Pancreas (tissue), 10 donors: ENCODE measurements at places on chromosomes 7 and 10. TPM values are rescaled to one million over a fixed set of nuclear protein-coding genes. Genes with fewer than 3 reads are reported as not detected.

- H3K4me1 ChIP-seq, result no peaks in the 10 kb centered on the region
- H3K27ac ChIP-seq, result no peak overlapping the region
- peaks cover 8% of the 10 kb centered on the region for H3K36me3 ChIP-seq
- DNase-seq, result no peak
- no peaks in the 10 kb centered on the region for H3K27me3 ChIP-seq
Measured at GRCh38 chr10:29555091-29555745, 79.6 kb downstream of the SVIL start.

- no peaks in the 10 kb centered on the region for H3K27me3 ChIP-seq
- no peak overlapping the region for H3K27ac ChIP-seq
- no peak overlapping the region for H3K4me3 ChIP-seq
- DNase-seq, result no peak
- no peaks in the 10 kb centered on the region for H3K4me1 ChIP-seq
- no peaks in the 10 kb centered on the region for H3K36me3 ChIP-seq
Measured at GRCh38 chr10:84267503-84268126, 22.8 kb downstream of the RGR start.

GRCh38 chr10:63217120-63217605 is 84.0 kb downstream of the NRBF2 start:
- H3K4me3 ChIP-seq, result no peak overlapping the region
- no peaks in the 10 kb centered on the region for H3K27me3 ChIP-seq
- H3K27ac ChIP-seq, result no peak overlapping the region
- peaks cover 6% of the 10 kb centered on the region for H3K4me1 ChIP-seq
- no peaks in the 10 kb centered on the region for H3K36me3 ChIP-seq

GRCh38 chr7:118573085-118573484 is 348.6 kb downstream of the ANKRD7 start:
- no peak for DNase-seq
- H3K4me3 ChIP-seq, result no peak overlapping the region
- H3K27me3 ChIP-seq, result no peaks in the 10 kb centered on the region

DNA sequence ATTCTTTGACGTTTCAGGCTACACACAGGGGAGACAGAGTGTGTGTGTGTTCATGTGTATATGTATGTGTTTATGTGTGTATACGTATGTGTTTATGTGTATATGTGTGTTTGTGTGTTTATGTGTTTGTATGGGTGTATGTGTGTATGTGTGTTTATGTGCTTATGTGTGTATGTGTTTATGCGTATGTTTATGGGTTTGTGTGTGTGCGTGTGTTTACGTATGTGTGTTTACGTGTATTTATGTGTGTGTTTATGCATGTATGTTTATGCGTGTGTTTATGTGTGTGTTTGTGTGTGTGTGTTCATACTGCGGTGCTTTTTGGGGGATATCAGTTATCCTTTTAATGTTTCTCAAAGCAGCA is 39.2 kb upstream of the CNPY1 start:
- H3K27ac ChIP-seq, result no peak overlapping the region
- no peaks in the 10 kb centered on the region for H3K36me3 ChIP-seq
- H3K27me3 ChIP-seq, result no peaks in the 10 kb centered on the region

DNA sequence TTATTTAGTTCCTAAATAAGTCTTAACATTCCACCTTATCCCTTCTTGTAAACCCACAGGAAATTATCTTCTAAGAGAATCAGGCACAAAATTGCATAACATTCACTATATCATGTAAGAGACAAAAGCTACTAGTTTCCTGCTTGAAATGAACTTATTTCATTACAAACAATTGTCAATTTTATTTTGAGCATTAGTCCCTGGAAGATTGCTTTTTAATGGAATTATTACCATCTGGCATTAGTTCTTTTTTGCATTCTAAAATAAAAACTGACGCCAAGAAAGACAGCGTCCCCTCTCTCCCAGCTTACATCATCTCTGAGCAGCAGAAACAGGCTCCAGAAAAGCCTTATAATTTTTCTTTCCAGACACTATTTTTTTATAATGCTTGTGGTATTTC is 121.8 kb downstream of the NOC3L start:
- H3K27ac ChIP-seq, result no peak overlapping the region
- no peaks in the 10 kb centered on the region for H3K4me1 ChIP-seq
- H3K4me3 ChIP-seq, result no peak overlapping the region
- DNase-seq, result no peak
- H3K36me3 ChIP-seq, result no peaks in the 10 kb centered on the region

GRCh38 chr7:142789441-142789840 is 18.7 kb downstream of the PRSS2 start:
- no peak overlapping the region for H3K27ac ChIP-seq
- H3K4me3 ChIP-seq, result no peak overlapping the region
- no peaks in the 10 kb centered on the region for H3K4me1 ChIP-seq

DNA sequence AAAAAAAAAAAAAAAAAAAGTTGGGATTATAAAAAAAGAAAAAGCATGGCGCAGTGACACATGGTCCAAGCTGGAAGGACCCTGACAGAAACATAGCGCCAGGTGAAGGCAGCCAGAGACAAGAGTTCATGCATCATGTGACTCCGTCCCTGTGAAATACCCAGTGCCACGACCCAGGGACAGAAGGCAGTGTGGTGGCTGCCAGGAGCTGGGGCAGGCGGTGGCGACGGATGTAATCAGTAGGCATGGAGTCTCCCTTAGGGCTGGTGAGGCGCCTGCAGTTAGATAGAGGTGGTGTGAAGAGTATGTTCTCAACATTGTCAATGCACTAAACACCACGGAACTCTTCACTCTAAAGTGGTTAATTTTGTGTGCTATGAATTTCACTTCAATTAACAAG is 43.9 kb downstream of the STK32C start:
- H3K4me1 ChIP-seq, result no peaks in the 10 kb centered on the region
- no peaks in the 10 kb centered on the region for H3K27me3 ChIP-seq
- DNase-seq, result no peak

DNA sequence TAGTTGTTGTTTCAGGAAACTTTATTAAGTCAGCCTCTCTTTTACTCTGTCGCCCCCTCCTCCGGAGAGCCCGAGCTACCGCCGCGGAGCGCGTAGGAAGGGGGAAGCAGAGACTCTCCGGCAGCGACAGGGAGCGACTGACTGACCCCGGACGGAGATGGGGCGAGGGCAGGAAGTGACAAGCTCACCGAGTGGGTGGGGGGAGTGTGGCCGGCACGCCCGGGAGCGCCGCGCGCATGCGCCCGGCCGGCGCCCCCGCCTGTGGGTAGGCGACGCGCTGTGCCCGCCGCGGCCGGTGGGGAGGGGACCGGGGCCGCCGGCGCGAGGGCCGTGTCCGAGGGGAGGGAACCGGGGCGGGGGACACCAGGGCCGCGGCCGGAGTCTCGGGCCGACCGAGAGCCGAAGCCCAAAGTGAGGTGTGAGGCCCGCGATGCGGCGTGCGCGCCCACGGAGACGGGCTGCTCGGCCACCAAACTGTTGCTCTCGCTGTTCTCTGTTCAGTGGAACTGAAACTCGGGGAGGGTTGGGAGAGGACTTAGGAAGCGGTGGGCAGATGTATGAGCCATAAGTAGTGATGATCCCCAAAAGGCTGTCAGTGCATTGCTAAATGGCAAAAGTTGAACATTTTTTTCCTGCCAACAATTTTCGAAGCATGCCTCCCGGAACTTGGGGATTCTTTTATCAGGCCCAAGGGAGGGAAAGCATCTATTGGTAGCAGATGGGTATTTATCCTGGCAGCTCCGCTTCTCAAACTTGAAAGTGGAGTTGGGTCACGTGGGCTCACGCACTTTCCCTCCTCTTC is at the start of gene ZNF800:
ZNF800 (minus strand) TSS at position 143 of the 802 bp plus-strand sequence. CDS start 1,151 bp downstream, outside the sequence.
- H3K27ac ChIP-seq, result peak within 1 kb of the TSS; percentile 94
- peak within 1 kb of the TSS; percentile 91 for H3K4me3 ChIP-seq
- H3K36me3 ChIP-seq, result no peaks in the 10 kb centered on the region
- no peaks in the 10 kb centered on the region for H3K4me1 ChIP-seq

DNA sequence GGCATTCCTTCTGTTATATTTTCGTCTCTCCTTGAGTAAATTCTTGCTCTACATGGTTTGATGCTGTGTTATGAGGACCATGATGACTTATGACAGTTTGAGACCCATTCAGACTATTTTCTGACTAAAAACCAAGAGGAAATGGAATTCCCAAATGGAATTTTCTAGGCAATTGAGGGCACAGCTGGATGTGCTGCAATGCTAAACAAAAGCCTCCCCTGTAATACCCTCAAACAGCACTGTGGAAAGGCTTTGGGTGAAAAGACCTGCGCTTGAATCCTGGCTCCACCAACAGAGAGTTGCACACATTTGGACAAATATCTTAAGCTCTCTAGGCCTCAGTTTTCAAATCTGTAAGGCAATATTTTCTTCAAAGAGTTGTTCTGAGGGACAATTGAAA is 129.1 kb downstream of the PRKG1 start:
- H3K36me3 ChIP-seq, result no peaks in the 10 kb centered on the region
- no peak overlapping the region for H3K27ac ChIP-seq
- H3K27me3 ChIP-seq, result no peaks in the 10 kb centered on the region

DNA sequence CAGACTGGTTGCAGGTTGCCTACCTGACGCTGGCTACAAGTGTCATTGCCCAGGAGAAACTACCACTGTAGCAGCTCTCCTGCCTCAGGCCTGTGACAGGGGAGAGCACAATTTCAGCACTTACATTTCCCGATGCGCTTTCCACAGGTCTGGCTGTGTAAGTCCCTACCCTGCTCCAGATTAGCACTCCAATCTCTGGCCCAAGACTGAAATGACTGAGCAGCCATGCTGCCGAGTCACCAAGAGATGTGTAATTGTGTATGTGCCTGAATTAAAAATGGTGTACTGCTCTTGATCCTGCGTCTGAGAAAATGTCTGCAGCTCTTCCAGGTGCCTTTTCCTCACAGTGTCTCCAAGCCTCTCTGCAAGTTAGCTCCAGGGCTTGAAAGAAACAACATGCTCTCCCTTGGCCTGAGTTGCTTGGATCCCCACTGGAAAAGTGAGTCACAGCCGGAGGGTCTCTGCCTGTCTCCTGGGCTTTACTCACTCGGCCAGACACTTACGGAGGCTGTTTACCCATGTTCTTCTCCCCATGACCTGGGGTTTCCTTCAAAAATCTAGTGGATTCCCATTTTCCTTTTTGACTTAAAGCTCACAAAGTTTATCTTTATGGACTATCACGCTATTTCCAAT is 1001.7 kb upstream of the KCND2 start:
- H3K36me3 ChIP-seq, result no peaks in the 10 kb centered on the region
- H3K27me3 ChIP-seq, result no peaks in the 10 kb centered on the region
- DNase-seq, result no peak
- H3K4me1 ChIP-seq, result no peaks in the 10 kb centered on the region

GRCh38 chr7:87219545-87220025 is at the start of gene TMEM243:
TSS of gene TMEM243 (minus strand) at chr7:87219732. CDS start at chr7:87219503, 229 bp downstream.
- no peaks in the 10 kb centered on the region for H3K27me3 ChIP-seq
- peaks cover 13% of the 10 kb centered on the region for H3K4me1 ChIP-seq
- H3K27ac ChIP-seq, result peak within 1 kb of the TSS; percentile 56
- peak within 1 kb of the TSS; percentile 59 for H3K4me3 ChIP-seq

DNA sequence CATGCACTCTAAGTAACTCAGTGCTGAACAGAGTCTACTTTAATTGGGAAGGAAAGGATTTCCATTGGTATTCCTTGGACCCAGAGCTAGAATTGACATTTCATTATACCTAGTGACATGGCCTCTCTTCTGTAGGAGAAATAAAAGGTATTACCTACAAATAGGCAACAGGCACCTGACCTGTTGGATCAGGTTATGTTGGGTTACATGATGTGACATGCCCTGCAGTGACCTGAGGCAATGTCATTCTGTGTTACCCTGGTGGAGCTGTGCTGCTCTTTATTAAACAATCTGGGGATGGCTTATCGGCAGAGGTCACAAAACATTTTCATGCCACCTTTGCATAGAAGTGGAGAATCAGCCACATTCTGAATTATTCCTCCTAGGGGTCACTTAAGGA is 427.7 kb downstream of the MDFIC start:
- no peaks in the 10 kb centered on the region for H3K27me3 ChIP-seq
- H3K4me3 ChIP-seq, result no peak overlapping the region
- no peak overlapping the region for H3K27ac ChIP-seq
- H3K36me3 ChIP-seq, result no peaks in the 10 kb centered on the region
- H3K4me1 ChIP-seq, result no peaks in the 10 kb centered on the region

- H3K4me1 ChIP-seq, result no peaks in the 10 kb centered on the region
- no peak overlapping the region for H3K4me3 ChIP-seq
- H3K27ac ChIP-seq, result no peak overlapping the region
- DNase-seq, result no peak
Measured at GRCh38 chr10:127776816-127777215, 39.8 kb downstream of the FOXI2 start.

- H3K36me3 ChIP-seq, result no peaks in the 10 kb centered on the region
- H3K27ac ChIP-seq, result no peak overlapping the region
- H3K27me3 ChIP-seq, result no peaks in the 10 kb centered on the region
- no peak overlapping the region for H3K4me3 ChIP-seq
Measured at GRCh38 chr7:135757719-135758411, 9.3 kb upstream of the FAM180A start.

DNA sequence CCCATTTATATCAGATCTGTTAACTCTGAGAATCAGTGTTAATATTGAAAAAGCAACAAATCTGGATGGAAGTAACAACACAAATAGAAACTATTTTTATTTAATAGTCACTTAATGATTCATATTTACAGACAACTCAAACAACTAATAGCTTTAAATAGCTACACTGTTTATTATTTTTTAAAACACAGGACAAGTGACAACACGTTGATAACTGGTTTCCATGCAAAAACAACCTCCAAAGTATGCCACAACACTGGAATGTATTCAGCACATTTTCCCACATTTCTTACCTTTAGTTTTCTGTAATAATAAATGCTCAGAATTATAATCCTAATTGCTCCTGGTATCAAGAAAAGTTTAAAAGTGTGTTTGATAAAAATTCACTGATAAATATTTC is 4.0 kb downstream of the SNX13 start:
- H3K36me3 ChIP-seq, result no peaks in the 10 kb centered on the region
- no peaks in the 10 kb centered on the region for H3K27me3 ChIP-seq
- H3K4me1 ChIP-seq, result peaks cover 5% of the 10 kb centered on the region
- DNase-seq, result no peak
- H3K27ac ChIP-seq, result no peak overlapping the region
- H3K4me3 ChIP-seq, result no peak overlapping the region

- peak; percentile 47 for DNase-seq
- H3K27ac ChIP-seq, result no peak overlapping the region
- H3K27me3 ChIP-seq, result no peaks in the 10 kb centered on the region
- no peaks in the 10 kb centered on the region for H3K36me3 ChIP-seq
- no peaks in the 10 kb centered on the region for H3K4me1 ChIP-seq
Measured at GRCh38 chr10:93813507-93814465, 56.0 kb downstream of the LGI1 start.

FAM221A gene
- total RNA-seq, result 13.9 TPM

MRLN gene
- not detected for total RNA-seq

OPTN gene
- total RNA-seq, result 13.9 TPM

DNAJC12 gene
- 8.7 TPM for total RNA-seq

DUS4L gene
- 3.0 TPM for total RNA-seq

TRPV5 gene
- 0.06 TPM for total RNA-seq

RNF32 gene
- total RNA-seq, result 1.2 TPM

SUN3 gene
- not detected for total RNA-seq

CNNM1 gene
- 1.4 TPM for total RNA-seq

MAGI2 gene
- total RNA-seq, result 4.0 TPM

CPA2 gene
- 5,899 TPM for total RNA-seq

ECHDC3 gene
- total RNA-seq, result 19.6 TPM
